Activated CD4-positive, alpha-beta T cell treated with anti-CD3 and anti-CD28 coated beads, Interleukin-2, Interleukin-4, amounts not matched to agents 100 ng/mL and 50 ng/mL, durations not matched to agents 16 hours and 8 hours (primary cell): ENCODE measurements at places on chromosomes 2 and 18.
A peak's percentile ranks its signal among the peaks of the same experiment; 100 is the strongest.

GRCh38 chr2:241563981-241564595 lies 5.5 kb downstream of the BOK start:
- no peak for DNase-seq

DNA sequence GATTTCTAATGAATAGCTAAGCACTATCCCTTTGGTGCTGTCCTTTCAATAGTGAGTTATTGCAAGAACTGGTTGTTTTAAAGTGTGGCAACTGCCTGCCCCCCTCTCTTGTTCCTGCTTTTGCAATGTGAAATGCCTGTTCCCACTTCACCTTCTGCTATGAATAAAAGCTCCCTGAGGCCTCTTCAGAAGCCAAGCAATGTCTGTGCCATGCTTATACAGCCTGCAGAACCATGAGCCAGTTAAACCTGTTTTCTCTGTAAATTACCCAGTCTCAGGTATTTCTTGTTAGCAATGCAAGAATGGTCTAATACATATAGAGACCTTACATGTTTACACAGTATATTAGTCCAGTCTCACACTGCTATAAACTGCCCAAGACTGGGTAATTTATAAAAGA lies 15.0 kb upstream of the METTL21A start:
- no peak for DNase-seq

- no peak for DNase-seq
Measured at GRCh38 chr18:49170925-49171505, 220.2 kb upstream of the SMAD7 start.

- no peak for DNase-seq
Measured at GRCh38 chr2:31986906-31987305, 23.9 kb downstream of the MEMO1 start.

GRCh38 chr2:109256921-109257320 lies 127.9 kb downstream of the SH3RF3 start:
- DNase-seq = no peak

- DNase-seq = no peak
Measured at GRCh38 chr2:179098080-179098689, 48.2 kb upstream of the CCDC141 start.

- DNase-seq = peak; percentile 7
Measured at GRCh38 chr18:10822456-10822855, 296.6 kb downstream of the NAPG start.

GRCh38 chr2:67485431-67485830 lies 88.3 kb downstream of the ETAA1 start:
- no peak for DNase-seq

DNA sequence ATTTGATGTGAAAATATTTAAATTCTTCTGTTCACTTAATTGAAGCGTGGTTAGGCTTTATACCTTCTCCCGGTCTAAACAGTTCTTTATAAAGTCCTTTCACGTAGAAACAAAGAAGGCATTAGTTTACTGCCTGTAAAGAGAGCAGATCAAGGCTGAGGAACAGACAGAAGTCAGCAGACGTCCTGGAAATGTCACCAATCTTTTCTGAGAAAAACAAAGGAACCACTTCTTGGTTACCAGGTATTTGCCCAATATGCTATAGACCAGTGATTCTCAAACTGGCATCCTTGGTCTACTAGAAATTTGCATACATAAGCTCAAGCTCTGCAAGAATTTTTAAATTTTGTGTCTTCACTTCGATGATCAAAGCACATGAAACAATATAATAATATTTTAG lies 89.2 kb upstream of the STK17B start:
- DNase-seq = peak; percentile 71

- no peak for DNase-seq
Measured at GRCh38 chr2:237073552-237073951, 12.1 kb upstream of the COPS8 start.

GRCh38 chr2:159736048-159736447 lies 23.7 kb downstream of the MARCHF7 start:
- no peak for DNase-seq

GRCh38 chr2:101776172-101777043 lies 78.9 kb downstream of the MAP4K4 start:
- DNase-seq = no peak

DNA sequence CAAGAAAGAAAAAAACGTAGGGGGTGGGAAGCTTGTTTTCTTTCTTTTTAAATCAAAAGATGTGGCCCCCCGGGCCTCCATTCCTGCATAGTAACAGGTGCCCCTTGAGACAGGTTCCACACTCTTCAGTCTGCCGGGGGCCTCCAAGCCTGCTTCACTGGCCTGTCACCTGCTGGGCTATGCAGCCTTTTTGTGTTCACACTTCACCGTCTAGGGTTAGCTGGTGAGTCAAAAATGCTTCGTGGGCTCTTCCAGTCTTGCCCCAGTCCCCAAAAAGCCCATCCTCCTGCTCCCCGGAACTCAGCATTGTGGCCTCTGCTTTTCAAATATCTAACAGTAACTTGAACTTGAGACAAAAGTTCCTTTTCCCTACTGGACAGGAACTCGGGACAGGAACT lies 67.9 kb downstream of the POLR1A start:
- DNase-seq = peak; percentile 38

GRCh38 chr2:18750672-18751554 lies 161.5 kb upstream of the NT5C1B start:
- no peak for DNase-seq

- DNase-seq = peak; percentile 6
Measured at GRCh38 chr18:36769611-36770314, 59.0 kb downstream of the TPGS2 start.

DNA sequence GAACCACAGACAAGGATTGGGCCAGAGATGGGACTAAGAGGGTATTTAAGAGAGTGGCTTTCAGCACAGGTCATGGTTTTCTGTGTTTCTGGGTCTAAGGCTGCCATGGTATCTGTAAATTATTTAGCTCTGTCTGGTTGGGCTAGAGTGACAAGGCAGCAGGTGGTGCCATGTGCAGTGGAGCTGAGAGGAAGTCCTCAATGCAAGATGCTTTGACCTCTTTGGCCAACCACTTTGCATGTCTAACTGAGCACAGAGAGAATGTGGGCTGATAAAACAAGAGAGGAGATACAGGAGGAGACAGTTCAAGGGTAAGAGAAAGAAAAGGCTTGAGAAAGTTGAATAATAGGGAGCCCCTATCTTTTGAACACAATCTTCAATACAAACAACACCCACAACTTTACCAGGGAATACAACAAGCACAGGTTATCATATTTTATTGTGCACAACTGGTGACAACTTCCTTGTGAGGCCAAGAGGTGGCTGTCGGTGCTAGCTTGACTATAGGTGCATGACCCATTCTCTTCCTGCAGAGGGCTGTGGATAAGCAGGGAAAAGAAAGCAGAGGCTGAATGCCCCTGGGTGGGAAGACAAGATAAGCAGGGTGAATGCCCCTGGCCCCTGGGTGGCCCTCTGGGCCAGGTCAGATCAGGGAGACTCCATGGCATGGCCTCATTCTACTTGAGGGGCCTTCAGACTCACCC lies 12.3 kb downstream of the FLACC1 start:
- no peak for DNase-seq

- no peak for DNase-seq
Measured at GRCh38 chr2:224359569-224359968, 42.3 kb downstream of the FAM124B start.

DNA sequence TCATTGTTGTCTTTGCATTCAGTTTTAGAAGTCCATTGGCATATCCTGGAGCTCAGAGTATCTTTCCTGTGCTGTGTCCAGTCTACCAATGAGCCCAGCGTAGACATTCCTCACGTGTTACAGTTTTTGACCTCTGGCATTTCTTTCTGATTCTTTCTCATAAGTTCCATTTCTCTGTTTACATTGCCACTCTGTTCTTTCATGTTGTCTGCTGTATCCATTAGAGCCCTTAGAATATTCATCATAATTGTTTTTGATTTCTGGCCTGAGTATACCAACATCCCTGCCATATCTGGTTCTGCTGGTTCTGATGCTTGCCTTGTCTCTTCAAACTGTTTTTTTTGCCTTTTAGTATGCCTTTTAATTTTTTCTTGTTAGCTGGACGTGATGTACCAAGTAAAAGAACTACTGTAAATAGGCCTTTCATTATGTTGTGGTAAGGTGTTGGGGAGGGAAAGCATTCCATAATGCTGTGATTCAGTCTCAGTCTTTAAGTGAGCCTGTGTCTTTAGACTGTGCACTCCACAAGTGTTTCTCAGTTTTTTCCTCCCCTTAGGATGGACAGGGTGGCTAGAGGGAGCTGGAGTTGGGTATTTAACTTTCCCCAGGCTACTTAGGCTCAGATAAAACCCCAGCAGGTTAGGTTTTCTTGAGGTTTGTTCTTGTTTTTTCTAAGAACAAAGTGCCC lies 35.6 kb downstream of the CEP192 start:
- DNase-seq = no peak

DNA sequence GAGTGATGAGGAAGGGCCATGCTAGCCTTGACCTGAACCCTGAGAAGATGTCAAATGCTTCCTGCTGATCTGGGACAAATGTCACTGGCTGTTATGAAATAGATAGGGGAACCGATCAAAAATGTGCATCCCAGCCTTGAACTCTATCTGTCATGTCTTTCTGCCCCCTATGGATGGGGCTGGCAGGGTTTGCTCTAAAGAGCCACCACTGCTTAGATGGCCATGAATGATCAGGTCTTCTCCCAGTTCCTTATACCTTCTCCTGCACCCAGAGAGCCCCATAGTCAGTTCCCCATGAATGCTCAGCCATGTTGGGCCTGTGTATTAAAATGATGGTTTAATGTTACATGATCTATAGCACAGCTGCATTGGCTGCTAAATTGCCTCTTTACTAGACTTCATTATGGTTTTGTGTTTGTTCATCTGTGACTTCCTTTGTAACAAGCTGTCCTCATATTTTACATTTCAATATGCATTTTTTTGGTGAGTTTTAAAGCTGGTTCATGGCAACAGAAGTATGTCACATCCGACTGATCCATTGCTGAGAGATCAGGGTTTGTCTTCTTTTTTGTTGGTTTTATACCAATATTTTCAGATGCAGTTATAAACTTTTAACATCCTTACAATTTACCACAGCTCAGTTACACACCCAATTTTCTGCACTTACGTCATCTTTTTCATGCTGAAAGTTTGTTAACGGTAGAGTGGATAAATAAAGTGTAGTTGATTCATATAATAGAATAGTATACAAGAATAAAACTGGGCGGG lies 56.3 kb upstream of the SMAD2 start:
- DNase-seq = no peak

- no peak for DNase-seq
Measured at GRCh38 chr18:57925706-57926105, 118.3 kb upstream of the NEDD4L start.

DNA sequence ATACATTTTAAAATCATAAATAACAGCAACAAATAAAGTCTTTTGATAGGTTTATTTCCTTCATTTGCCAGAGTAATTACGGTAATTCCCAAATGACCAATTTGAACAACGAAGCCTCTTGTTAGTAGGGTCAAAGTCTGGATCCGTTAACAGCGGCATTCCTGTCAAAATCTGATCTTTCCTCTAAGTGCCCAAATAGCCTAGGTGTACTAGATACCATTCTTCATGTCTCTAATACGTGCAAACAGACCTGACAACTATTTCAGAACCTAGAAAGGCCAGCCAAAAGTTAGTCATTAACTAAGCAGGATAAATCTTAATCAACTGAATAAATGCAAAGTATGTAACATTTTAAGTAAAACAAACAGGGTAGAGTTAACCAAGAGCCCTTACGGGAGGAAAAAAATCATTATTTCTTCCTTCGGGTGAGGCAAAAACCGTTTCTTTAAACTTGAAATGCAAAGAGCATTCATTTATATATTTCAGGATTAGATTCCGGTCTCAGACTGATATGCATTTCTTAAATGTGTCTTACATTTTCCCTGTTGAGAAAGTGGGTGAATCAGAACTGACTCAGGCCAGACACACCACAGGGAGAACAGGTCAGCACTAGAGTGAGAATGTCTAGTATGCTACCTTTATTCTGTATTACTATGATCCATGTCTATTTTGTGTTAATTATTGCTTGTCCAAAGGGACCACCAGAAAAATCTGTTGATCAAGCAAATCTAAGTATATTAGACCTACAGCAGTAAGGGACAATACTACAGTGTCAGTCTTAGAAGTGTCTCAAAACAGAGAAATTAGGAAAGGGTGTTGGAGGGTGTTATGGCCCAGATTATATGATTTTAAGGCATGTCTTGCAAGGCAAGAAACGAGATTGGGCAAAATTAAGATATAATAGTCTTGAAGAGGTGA lies 141.5 kb upstream of the NDUFV2 start:
- no peak for DNase-seq

GRCh38 chr2:198645816-198646215 lies 811.9 kb downstream of the SATB2 start:
- DNase-seq = no peak

DNA sequence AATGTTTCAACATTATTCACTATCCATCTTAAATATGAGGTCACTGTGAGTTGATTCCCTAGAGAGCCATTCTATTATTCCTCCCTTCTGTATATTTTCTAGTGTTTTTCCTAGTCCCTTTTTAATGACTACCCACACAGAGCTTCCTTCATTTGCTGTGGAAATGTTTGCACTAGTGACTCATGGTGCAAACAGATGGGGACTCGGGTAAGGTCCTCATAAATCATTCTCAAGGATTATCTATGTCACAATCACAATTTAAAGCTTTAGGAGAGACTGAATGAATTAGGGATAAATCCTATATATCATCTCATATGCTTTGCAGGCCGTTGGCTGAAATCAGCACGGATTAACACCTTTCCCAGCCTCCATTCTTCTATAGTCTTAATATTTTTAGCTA lies 159.6 kb downstream of the DCC start:
- DNase-seq = no peak

GRCh38 chr2:64336171-64336570 lies 117.8 kb upstream of the LGALSL start:
- DNase-seq = no peak

- no peak for DNase-seq
Measured at GRCh38 chr2:239154971-239155805, 245.6 kb downstream of the HDAC4 start.

DNA sequence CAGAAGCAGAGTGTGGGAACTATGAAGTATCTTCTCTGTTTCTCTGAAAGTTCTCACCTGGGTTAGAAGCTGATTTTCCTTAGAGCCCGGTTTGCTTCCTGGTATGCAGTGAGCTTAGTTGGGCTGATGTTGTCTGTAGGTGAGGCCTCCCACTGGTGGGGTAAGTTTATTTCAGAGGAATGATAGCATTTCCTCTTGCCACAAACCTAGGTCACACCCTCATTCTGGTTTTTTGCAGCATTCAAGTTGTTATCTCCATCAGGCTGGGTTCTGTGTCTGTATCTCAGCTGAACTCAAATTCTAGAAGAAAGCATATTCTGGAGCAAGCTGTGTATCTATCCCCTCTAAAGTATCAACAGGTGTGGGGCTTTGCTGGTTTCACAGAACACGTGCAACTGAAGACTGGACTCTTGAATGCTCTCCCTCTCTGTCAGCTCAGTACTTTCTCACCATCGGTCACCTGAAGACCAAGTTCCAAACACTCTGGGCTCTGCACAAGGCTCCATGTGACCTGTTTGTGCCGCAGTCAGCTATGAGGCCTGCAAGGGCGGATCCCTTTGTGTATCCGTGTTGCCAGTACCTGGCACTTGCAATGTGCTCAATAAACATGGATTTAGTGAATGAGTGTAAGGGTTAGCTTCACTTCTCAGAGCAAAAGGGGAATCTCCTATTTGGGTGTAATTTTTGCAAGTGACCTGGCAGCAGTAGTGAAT lies 49.5 kb upstream of the MBOAT2 start:
- no peak for DNase-seq
